Activated B cell treated with CpG ODN at 0.5 μM for 24 hours (primary cell): ENCODE measurements at places on chromosomes 3 and 15. TPM values are rescaled to one million over a fixed set of nuclear protein-coding genes. Genes with fewer than 3 reads are reported as not detected.

The STRIT1 gene
- not detected in 2 replicates for total RNA-seq

- DNase-seq: no peak
Observed at GRCh38 chr15:69713726-69714559, 261.3 kb downstream of the RPLP1 start.

The IREB2 gene
- 69.9 and 75.9 TPM in 2 replicates for total RNA-seq

The ARGFX gene
- total RNA-seq: not detected in 2 replicates

DNA sequence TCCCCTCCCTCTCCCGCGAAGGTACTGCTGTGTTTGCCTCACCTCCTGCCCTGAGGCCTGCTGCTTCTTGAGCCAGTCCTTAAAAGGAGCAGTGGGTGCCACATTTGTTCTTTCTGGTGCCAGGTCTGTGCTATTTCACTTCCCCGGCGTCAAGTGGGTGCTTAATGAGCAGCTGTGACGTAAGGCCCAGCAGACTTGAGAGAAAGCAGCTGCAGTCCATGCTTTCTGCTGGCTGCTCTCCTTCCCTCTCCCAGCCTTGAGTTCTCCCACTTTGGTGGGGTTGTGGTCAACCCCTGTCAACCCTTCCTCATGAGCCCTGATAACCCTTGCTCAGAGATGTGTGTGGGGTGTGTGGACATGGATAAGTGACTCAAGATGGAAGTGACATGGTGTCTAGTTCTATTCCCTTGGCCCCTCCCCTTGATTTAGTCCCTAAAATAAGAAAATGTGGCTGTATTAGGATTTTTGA is 6.9 kb downstream of the INAFM2 start:
- DNase-seq: no peak

The B2M gene
- 3,396 and 3,707 TPM in 2 replicates for total RNA-seq

DNA sequence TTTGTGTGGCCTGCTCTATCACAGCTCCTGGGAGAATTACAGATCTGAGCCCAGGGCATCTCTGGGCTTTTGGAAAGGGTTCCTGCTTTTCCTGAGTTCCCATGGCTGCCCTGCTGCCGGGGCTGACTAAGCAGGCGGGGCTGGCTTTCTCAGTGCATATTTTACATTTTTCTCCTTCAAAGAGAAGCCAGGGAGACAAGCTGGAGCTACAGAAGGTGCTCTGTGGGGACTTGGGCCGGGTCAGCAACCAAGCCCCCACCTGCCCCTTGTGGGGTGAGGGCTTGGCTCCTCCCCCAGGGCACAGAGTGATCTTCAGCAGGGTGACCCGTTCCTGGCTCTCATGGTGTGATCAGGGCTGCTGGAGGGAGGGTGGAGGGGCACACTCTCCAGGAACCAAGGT is 17.4 kb downstream of the ABTB1 start:
- no peak for DNase-seq

DNA sequence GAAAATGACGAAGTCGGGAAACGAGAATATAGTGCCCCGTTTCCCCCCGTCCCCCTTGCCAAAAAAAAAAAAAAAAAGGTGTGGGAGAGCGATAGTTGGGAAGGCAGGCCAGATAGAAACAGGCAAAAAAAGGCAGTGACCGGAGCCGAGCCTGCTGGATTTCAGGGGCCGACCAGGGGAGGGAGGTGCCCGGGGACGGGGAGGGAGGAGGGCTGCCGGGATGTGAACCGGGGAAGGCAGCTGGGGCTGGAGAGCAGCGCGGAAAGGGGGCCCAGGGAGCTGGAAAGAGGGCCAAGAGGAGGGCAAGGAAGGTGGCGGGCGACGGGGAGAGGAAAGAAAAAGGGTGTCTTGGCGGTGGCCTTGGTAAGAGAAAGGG is 837 bp downstream of the LRRN1 start:
- peak; percentile 18 for DNase-seq

- no peak for DNase-seq
Observed at GRCh38 chr15:73679180-73679579, 5.0 kb upstream of the CD276 start.

The UACA gene
- total RNA-seq: 0.56 and 1.00 TPM in 2 replicates

- DNase-seq: no peak
Observed at GRCh38 chr15:99485992-99486370, 79.8 kb upstream of the MEF2A start.

The TRPC1 gene
- 1.2 and 1.3 TPM in 2 replicates for total RNA-seq
